Transverse colon (tissue), 4 donors: ENCODE measurements at places on chromosomes 1 and 21.

DNA sequence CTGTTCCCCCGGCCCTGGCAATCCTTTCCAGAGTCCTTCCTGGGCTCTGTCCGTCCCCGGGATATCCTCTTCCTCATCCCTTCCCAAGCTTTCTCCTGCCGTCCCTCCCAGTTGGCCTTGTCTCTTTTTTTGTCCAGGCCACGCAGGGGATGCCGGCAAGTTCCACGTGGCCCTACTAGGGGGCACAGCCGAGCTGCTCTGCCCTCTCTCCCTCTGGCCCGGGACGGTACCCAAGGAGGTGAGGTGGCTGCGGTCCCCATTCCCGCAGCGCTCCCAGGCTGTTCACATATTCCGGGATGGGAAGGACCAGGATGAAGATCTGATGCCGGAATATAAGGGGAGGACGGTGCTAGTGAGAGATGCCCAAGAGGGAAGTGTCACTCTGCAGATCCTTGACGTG, 13.4 kb upstream of the SVBP start:
- DNase-seq: no peak

DNA sequence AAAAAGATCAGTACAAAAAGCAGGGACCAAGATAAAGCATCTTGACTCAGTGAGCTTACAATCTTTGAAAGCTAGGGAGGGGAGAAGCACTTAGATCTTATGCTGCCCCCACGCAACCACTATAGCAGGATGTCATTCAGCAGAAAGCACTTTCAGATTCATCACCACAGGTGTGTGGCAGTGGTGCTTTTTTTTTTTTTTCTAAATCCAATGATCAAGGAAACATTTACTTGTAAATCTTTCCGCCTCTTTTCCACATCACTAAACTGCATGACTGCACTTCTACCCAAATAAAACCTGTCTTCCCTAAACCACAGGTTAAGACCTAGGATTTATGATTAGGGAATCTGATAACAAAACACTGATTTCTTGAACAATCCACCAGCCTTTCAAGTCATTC, 154.8 kb downstream of the SLC45A1 start:
- no peak for DNase-seq

- DNase-seq: peak; percentile 41
Measured at GRCh38 chr21:32940079-32941014, 85.4 kb upstream of the OLIG2 start.

- DNase-seq: no peak
Measured at GRCh38 chr21:43937891-43938309, 72.9 kb downstream of the AGPAT3 start.

GRCh38 chr1:27858949-27859576, 13.3 kb upstream of the THEMIS2 start:
- DNase-seq: no peak

DNA sequence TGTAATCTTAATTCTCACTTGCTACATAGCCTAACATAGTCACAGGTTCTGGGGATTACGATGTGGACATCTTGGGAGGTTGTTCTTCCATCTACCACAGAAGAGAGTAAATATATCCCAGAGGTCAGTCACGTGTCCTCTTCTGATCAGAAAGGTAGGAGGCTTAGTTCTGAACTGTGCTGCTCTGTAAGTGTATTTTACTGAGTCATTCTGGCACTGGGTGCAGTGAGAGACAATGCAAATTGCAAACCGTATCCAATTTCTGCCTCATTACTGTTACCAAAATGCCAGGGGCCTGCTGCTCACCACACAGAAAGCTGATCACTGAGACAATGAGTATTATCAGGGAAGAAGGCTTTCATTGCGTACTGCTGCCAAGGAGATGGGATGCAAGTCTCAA, 104.0 kb downstream of the GABPA start:
- DNase-seq: no peak

DNA sequence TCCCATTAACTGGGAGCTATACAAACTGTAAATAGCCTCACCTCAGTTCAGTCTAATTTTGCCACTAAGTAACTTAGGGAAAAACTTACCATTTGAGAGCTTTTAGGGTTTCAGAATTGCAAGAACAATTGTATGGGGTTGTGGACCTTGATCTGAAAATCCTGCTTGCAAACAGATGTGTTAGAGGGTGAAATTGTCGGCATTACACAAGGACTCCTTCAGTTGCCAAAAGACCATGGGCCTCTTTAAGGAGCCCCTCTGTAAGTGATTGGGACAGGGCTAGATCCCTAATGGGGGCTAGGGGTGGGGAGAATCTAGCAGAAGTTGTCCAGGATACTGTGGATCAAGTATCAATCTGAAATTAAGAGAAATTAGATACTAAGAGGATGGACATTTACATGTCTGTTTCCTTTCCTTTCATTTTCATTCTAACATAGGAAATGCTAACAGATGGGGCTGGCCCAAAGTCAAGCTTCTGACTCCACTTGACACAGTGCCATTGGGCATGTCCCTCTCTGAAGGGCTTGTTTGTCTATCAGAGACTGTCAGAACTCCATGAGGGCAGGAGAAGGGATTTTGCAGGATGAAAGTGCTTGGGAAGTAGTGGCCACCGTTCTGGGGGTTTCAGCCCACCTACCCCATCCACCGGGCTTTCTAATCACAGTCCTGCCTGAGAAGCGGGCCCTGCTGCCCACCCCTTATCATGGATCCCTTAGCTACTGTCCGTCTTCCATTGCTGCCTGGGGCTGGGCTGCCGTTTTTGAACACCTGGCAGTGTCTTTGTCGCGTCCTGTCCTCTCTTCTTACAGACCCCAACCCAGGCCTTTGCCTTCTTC, 54.7 kb downstream of the STUM start:
- peak; percentile 40 for DNase-seq

- no peak for DNase-seq
Measured at GRCh38 chr1:204272505-204272904, 58.7 kb upstream of the GOLT1A start.

DNA sequence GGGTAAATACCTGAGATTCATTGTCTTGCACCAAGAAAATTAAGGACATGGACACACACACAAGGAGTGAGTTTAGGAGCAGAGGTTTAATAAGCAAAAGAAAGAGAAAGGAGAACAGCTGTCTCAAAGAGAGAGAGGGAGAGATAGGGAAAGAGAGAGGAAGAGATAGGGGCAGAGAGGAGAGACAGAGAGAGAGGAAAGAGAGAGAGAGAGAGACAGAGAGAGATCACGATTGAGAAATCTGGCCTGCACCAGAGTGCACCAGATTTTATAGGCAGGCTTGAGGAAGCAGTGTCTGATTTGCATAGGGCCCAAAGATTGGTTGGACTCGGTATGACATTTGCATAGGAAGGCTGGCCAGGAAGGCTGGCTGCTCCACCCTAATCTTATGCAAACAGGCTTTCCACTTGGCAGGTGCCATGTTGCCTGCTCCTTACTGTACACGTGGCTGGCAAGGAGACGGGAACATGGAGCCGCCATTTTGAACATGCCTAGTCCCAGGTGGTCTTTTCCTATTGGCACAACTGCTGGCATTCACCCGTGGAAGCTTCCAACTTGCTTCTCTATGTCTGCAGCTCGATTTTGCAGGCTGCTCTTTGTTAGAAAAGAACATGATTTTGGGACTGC, 419.9 kb downstream of the ZP4 start:
- DNase-seq: no peak

DNA sequence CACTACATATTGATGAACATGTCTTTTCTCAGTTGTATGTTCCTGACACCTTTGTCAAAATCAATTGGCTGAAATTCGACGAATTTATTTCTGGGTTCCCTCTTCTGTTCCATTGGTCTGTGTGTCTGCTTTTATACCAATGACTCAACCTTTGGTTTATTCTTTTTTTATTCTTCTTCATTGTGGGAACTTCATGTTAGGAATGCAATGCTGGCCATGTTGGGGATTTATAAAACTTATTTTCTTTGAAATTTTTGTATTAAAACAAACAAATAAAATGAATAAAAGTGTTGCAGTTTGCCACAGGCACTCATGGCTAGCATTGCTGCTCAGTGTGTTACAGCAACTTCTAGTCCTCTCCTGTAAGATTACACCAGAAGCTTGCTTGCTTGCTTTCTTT, 287.8 kb downstream of the DUSP10 start:
- no peak for DNase-seq

- DNase-seq: no peak
Measured at GRCh38 chr1:177589166-177589565, 380.7 kb downstream of the SEC16B start.

- no peak for DNase-seq
Measured at GRCh38 chr1:119276558-119276957, 92.0 kb upstream of the HAO2 start.

- DNase-seq: no peak
Measured at GRCh38 chr1:179709841-179710329, 33.2 kb upstream of the FAM163A start.

GRCh38 chr21:33811167-33812010, 104.2 kb downstream of the ATP5PO start:
- no peak for DNase-seq

DNA sequence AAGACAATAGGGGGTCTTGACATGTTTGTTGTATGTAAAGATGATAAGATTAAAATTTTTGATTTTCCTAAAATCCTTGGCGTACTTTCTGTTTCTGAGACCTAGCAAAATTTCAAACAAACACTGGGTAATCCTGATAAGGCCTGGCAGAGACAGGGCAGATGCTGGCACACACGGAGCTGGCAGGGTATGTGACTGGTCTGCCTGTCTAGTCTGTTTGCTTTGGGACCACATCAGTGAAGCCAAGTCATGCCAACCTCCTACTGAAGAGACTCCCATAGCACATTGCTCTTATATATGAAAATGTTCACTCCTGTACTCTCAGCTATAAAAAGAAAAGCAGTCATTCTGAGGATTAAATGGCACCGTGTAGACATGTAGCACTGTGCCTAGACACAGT, 14.1 kb downstream of the TOR3A start:
- no peak for DNase-seq

DNA sequence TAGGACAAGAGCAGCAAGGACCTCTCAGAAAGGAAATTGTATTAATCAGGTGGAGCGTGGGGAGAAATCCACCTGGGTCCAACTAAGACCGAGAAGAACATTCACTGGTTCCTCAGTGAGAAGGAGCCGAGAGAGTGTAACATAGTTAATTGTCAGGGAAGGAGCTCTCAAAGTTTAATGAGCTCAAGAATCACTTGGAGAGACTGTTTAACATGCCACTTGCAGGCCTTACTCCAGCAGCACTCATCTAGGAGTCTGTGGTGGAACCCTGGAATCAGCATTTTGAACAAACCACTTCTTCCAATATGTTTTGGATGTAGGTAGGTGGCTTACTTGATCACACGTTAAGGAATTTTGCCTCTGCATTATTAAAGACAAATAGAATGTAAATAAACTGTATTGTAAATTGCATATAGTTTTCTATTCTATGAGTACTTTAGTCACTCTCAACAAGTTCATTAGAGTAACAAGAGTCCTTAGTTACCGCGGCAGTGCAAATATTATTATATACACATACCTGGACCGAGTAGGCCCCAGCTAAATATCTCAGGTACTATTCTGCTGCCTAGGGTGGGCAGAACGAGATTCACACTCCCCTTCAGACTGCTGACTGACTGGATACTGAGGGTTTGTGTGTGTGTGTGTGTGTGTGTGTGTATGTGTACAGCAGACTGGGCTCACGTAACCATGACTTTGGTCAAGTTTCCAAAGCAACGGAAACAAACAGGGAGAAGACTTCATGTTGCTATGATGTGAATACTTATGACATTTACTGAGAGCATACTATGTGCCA, 203.2 kb upstream of the USP24 start:
- DNase-seq: no peak

DNA sequence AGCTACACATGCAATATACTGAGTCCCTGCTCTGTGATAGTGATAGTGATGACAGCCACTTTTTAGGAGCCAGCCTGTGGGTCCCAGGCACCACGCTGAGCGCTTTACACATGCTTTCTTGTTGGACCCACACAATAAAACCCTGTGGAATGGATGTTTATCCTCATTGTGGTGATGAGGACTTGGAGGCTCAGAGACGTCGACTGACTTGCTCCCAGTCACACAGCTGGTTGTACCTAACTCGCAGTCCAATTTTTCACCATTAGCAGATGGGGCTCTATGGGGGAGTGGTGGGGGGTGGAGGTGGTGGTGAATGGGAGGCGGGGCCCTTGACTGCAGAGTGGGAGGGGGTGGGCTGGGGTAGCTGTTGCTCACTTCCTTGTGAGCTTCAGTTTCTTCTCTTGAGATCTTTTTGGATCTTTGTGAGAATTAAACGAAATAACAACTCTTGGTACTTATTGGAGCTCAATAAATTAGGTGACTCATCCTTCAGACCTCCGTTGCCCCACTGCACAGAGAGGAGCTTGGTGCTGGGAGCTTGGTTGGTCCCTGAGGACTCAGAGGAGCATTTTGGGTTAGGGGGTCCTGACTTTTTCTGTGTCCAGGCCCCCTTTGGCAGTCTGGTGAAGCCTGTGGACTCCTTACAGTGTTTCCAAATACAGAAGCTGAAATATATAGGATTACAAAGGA, 61.8 kb upstream of the CD1D start:
- DNase-seq: no peak

DNA sequence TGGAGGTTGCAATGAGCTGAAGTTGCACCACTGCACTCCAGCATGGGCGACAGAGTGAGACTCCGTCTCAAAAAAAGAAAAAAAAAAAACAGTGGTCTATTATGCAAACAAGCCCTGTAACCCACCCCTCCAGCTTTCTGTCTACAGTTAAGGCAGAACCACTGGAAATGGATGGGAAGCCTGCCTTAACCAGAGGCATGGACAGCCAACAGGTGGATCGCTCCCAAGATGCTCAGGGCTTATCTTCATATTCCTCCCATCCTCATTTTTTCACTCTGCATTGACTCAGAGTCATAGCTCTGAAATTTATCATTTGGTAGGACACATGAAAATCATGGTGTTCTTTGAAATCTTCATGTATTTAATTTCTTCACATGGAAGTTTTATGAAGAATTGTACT, 8.7 kb downstream of the MTFR1L start:
- DNase-seq: no peak

DNA sequence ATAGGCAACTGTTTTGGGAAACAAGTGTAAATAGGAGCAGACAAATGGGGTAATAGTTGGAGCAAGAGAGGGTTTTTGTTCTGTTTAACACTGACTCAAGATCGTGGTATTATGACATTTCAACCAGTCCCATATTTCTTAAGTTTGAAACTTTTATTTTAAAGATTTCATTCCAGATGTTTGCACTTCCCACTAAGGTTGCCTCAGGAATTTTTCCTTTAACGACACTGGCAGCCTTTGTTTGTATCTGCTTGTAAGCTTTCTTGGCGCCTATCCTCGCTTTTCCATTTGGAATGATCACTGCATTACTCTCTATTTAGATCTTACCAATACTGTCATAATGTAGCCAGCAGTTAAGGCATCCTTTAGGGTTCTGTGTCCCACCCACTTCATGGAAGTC, 67.7 kb downstream of the ALG6 start:
- DNase-seq: no peak

DNA sequence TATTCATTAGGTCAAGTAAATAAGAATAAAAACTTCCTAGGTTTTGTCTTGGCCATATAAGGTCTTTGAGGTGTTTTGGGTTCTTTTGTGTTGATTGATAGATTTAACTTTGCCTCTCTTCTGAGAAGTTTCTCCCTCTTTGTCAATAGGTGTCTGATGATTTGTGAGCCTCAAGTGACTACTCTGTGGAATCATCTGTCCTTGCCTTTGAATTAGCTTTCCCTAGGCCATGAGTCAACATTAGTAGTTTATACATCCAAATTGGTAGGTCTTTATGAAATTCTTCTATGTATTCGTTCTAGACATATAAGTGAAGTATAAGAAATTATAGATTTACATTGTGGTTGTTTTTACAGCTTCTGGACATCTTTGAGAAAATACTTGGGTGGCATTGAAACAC, 864.4 kb downstream of the USP25 start:
- no peak for DNase-seq
